ENCODE measurements at places on chromosomes 12 and 14. TPM values are rescaled to one million over a fixed set of nuclear protein-coding genes. Genes with fewer than 3 reads are reported as not detected.

The TRPV4 gene
- total RNA-seq, result 5.1 TPM

The AACS gene
- 36.9 TPM for total RNA-seq

The FAM161B gene
- 1.3 TPM for total RNA-seq

The AKT1 gene
- 109 TPM for total RNA-seq

The TAPBPL gene
- total RNA-seq, result 2.5 TPM

The MLEC gene
- 53.7 TPM for total RNA-seq

The PTPRB gene
- 0.35 TPM for total RNA-seq

The RNF212B gene
- total RNA-seq, result not detected

The APOF gene
- not detected for total RNA-seq

The CLEC4D gene
- total RNA-seq, result not detected

The SPTB gene
- 0.07 TPM for total RNA-seq

The KLHDC1 gene
- 0.14 TPM for total RNA-seq

The ENTPD5 gene
- total RNA-seq, result 7.4 TPM

The ADAMTS20 gene
- total RNA-seq, result not detected

The MYH6 gene
- total RNA-seq, result not detected

The RFC5 gene
- total RNA-seq, result 20.7 TPM

The ESPL1 gene
- 12.3 TPM for total RNA-seq

The OR10G3 gene
- total RNA-seq, result not detected

The CSAD gene
- total RNA-seq, result 13.3 TPM

The CAPZA3 gene
- total RNA-seq, result not detected

The B4GALNT1 gene
- 1.1 TPM for total RNA-seq

The C3AR1 gene
- total RNA-seq, result not detected

The NOS1 gene
- total RNA-seq, result 0.14 TPM

The FITM1 gene
- total RNA-seq, result not detected

The TAS2R10 gene
- total RNA-seq, result 0.14 TPM

The KRT2 gene
- 0.28 TPM for total RNA-seq

The CSRP2 gene
- 31.9 TPM for total RNA-seq

The ANO4 gene
- total RNA-seq, result 1.3 TPM

The CELA1 gene
- total RNA-seq, result not detected

The TAS2R42 gene
- total RNA-seq, result not detected

The POLE2 gene
- total RNA-seq, result 14.0 TPM

The RPS26 gene
- 1,471 TPM for total RNA-seq

The SLCO1B1 gene
- not detected for total RNA-seq

The PCNX4 gene
- total RNA-seq, result 14.8 TPM

The CCDC175 gene
- not detected for total RNA-seq

The IFNG-AS1 gene
- not detected for total RNA-seq

The MIP gene
- total RNA-seq, result not detected

The TAS2R31 gene
- not detected for total RNA-seq

The P2RX7 gene
- 0.05 TPM for total RNA-seq

The SERPINA9 gene
- not detected for total RNA-seq

The PTPRO gene
- total RNA-seq, result 0.21 TPM

The ACVR1B gene
- 7.2 TPM for total RNA-seq

The SLC17A8 gene
- total RNA-seq, result not detected

The EXOC3L4 gene
- not detected for total RNA-seq

The PTHLH gene
- total RNA-seq, result 287 TPM
